GM13976 (cell line): ENCODE measurements at places on chromosomes 2 and 18.

- DNase-seq, result no peak
Observed at GRCh38 chr2:172859581-172860335, 124.1 kb downstream of the RAPGEF4 start.

DNA sequence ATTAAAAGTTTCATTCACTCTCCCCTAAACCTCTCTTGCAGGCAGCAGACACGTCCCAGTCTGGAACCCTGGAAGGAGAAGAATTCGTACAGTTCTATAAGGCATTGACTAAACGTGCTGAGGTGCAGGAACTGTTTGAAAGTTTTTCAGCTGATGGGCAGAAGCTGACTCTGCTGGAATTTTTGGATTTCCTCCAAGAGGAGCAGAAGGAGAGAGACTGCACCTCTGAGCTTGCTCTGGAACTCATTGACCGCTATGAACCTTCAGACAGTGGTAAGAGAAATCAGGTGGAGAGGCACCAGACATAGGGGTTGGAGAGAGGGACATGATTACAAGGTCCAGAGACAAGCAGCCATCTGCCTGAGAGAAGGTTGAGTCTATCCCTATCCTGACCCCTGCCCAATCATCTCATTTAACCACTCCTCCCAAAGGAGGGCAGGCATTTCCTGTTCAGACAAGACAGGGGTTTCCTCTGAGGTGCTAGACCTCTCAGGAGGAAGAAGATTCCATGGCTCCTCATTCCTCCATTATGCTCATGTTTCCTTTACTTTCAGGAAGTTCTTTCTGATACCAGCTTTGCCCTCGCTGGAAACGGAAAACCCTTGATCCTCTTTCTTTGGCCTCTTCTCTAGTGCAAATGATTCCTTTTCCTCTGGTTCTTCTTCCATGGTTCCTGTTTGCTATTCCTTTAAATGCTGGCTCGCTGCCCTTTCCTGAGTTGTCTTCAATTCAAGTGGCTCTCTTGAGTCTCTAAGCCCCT, 15.1 kb downstream of the PLCD4 start:
- no peak for DNase-seq

GRCh38 chr2:23600346-23600745, 215.4 kb downstream of the KLHL29 start:
- no peak for DNase-seq

GRCh38 chr18:48542513-48543181, 3.8 kb downstream of the CTIF start:
- no peak for DNase-seq

DNA sequence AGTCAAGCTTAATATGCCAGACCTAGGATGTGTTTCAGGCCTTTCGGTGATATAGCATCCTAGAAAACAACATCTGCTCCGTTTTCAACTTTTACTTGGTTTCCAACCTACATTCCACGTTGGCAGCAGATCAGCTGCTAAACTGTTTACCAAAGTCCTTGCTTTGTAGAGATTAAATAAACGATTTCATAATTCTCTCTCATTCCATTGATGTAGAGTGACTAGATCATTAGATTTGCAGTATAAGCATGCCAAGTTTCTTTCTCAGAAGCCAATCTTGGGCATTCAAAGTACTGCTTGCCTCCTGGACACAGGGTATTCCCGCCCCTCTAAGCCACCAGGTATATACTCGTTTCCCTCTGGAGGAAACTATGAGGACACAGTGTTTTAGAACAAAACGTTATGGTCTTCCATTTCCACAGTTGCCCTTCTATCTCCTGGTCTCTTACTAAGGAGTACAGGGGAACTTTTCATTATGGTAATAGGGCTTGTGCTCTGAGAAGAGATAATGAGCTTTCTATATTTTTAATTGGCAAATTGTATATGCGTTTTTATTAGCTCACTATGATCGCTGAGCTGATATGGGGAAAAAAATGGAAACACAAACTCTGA, 10.5 kb upstream of the INSIG2 start:
- DNase-seq, result no peak

DNA sequence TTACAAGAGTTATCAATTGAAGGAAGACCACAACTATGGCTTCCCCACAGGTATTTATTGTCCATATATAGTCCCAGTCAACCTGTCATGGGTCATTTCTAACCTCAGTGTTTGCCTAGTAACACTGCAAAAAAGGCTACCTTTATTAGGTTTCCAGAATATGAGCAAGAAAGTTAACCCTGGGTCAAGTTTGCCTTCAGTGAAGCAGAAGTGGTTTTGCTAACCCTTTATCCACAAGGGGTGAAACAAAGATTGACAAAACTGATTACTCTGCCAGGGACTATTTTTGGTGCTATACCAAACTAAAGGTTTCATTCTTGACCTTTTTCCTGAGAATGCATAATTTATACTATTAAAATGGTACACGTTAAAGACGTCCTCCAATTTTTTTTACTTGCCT, 28.8 kb downstream of the SP100 start:
- no peak for DNase-seq

DNA sequence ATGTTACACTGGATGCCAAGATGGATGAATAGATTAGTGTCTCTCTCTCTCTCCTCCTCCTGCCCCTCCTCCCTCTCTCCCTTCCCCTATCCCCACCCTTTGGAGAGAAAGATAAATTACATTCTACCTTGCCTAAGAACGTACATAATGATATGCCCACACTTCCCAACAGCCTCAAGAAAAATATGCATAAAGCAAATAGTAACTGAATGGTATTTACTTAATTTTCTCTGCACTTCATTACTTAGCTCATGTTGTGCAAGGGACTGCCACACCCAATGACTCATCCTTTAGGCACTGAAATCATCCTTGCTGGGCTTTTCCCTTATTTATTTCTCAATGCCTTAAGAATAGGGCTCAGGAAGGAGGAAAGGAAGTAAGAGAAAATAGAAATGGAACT, 137.3 kb upstream of the PID1 start:
- DNase-seq, result no peak
